ENCODE measurements at places on chromosomes 5 and 9.
A peak's percentile ranks its signal among the peaks of the same experiment; 100 is the strongest.

- DNase-seq = no peak
Measured at GRCh38 chr5:1436681-1437080, 8.6 kb downstream of the SLC6A3 start.

DNA sequence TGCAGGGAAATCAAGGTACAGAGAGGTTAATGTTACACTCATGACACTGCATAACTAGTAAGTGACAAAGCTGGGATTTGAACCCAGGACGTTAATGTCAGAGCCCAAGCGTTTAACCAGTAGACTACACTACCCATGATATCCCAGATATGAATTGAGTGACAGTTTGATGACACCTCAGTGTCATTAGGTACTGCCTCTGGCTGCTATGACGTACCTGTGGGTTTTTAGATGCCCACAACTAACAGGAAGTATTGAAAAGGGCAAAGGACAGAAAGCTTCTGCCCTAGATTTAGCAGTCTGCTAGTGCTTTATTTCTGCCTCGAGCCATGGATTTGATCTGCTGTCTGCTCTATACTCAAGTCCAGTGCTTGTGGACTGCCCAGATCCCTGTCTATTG, 56.2 kb downstream of the GLRA1 start:
- DNase-seq = no peak

DNA sequence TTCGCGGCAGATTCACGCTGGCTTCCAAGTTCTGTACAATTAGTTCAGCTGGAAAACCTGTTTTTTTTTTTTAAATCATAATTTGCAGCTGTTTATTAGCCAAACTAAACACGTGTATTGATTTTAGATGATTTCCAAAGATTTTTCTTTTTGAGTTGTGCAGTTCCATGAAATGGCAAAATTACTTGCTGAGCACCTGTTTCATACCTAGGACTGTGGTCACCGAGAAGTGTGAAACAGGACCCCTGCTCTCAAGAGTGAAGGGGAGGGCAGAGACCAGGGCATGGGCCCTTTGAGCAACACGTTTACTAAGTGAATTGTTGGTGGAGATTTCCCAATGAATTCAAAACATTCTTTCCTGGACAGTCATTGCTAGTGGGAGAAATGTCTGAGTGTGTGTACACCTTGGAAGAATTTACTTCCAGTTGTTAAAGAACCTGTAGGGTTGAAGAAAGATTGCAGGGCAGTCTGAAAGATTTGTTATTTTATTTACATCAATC, 688 bp downstream of the SNX24 start:
- peak; percentile 87 for DNase-seq

- no peak for DNase-seq
Measured at GRCh38 chr5:113742639-113743038, 229.1 kb downstream of the YTHDC2 start.

- no peak for DNase-seq
Measured at GRCh38 chr5:94777056-94777880, 158.8 kb downstream of the SLF1 start.

- no peak for DNase-seq
Measured at GRCh38 chr9:124146031-124146561, 111.7 kb upstream of the NEK6 start.

DNA sequence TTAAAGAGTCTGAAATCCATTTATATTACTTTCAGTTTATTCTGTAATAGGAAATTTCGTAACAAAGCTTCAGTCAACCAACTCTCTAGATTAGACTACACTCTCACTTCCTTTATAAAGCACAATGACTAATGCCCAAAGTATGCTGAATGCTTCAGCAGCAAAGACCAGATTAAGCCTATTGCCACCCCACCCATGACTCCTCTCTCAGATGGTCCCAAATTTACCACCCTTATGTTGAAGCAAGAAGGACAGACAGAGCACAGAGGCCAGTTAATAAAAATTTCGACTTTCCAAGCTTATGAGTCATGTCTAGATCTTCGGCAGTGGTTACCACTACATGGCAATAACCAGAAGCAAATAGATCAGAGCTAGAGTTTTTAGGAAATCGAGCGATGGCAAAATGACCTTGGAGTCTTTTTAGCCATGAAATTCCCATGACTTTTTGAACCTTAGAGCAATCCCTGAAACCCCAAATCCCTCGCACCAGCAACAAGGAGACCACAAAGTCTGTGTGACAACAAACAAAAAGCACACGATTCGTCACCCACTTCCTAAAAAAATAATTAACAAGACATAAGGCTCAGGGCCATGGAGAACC, 287.8 kb upstream of the RASA1 start:
- DNase-seq = peak; percentile 65

DNA sequence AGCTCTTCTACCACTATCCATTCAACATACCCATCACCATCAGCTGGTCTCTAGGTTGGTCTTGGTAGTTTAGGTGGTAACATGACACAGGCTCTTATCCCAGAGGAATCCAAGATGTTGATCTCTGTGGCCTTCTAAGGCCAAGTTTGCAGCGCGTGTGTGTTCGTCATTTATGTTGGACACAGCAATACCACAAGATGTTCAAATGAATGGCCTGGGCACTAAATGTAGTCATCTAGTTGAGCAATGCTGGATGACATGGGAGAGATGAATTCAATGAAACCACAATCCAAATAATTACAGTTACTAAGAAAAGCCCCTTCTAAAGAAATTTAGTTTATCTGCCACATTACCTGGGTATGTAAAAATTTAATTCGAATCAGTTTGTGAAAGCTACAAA, 292.4 kb downstream of the MRPS30 start:
- no peak for DNase-seq

GRCh38 chr5:65969539-65970393, 43.4 kb downstream of the ERBIN start:
- DNase-seq = no peak

DNA sequence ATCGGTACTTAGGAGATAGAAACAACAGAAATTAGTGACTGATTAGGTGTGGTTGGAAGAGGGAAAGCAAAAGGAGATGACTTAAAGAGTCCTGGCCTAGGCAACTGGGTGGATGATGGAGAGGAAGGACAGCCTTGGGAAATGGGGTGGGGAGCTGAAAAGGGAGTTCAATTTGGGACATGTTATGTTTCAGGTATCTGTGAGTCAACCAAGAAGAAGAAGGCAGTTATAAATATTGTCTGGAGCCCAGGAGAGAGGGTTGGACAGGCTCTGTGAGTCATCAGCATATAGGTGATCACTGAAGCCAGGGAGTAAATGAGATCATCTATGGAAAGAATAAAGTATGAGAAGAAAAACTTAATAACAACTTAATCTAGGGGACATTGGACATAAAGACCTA, 357.7 kb downstream of the NPR3 start:
- peak; percentile 81 for DNase-seq

GRCh38 chr9:131528186-131528585, 2.9 kb downstream of the UCK1 start:
- no peak for DNase-seq

DNA sequence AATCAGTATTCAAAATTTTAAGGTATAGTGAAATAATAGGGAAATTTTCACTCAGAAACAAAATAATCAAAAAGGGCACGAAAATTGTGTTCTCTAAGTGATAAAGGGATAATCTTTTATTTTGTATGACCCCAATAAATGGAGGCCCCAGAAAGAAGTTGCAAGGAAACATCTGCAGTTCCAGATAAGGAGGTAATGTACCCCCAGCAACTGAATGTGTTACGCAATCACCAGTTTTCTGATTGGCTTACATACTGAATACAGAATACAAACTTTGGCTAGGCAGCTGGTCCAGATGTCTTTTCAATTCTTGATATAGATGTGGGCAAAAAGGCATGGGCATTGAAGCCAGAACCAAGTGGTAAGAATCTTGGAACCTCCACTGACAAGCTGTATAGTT, 1.7 kb upstream of the TOPORS start:
- no peak for DNase-seq

GRCh38 chr9:18689921-18690320, 216.0 kb downstream of the ADAMTSL1 start:
- DNase-seq = no peak

DNA sequence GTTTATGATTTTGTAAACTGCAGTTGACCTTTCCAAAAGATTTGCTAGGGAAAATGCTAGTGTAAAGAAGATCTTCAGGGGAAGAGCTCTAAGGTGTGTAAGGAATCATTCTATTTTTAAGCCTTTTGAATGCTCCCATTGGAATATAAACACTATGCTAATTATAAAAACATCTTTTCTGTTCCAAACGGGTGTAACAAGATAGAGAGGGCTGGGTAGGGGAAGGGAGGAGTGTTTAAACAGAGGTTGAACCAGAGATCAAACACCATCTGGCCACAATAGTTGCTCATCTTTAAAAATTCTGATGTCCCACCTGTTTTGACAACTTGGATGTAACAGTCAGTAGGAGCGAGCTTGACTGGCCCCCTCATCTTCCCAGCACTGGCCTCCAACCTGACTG, 38.4 kb downstream of the ZNF618 start:
- no peak for DNase-seq

GRCh38 chr5:35117967-35118366, 70.2 kb upstream of the AGXT2 start:
- DNase-seq = no peak

DNA sequence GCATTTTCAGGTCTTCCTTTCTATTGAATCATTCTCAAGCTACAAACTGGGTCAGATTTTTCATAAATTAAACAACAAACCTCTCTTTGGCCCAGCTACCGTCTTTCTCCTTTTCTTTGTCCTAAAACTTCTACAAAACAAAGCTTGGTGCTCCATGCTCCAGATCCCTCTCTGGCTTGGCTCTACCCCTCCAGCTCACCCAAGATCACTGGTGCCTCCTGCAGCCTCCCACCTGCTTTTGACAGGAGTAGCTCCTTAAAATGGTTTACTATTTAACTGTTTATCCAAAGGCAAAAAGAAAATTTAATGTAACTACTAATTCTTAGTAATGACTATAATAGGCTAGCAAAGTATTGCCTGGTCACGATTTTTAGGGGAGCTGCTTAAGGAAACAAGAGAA, 10.7 kb upstream of the SERINC5 start:
- no peak for DNase-seq

DNA sequence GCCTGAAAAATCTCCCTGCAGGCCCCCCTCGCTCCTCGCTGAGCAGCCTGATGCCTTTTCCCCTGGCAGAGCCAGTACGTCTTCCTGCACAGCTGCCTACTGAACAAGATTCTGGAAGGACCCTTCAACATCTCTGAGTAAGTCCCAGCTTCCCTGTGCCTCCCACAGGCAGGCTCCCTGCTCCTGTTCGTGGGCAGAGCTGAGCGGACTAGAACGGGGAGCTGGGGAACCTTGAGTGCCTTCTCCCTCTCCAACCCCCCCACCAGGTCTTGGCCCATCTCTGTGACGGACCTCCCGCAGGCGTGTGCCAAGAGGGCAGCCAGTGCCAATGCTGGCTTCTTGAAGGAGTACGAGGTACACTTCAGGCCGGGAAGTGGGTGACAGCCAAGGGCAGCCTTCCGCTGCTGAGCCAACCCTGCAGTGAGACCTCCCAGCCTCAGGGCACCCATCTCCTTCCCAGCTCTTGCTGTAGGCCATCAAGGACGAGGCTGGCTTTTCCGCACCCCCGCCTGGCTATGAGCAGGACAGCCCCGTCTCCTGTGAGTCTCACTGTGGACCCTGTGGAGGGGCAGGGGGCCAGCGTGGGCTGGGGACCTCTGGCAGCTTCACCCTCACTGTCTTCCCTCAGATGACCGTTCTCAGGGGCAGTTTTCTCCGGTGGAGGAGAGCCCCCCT, 21.1 kb upstream of the SPTLC1 start:
- no peak for DNase-seq

GRCh38 chr5:55908804-55909203, 57.6 kb downstream of the IL31RA start:
- no peak for DNase-seq

DNA sequence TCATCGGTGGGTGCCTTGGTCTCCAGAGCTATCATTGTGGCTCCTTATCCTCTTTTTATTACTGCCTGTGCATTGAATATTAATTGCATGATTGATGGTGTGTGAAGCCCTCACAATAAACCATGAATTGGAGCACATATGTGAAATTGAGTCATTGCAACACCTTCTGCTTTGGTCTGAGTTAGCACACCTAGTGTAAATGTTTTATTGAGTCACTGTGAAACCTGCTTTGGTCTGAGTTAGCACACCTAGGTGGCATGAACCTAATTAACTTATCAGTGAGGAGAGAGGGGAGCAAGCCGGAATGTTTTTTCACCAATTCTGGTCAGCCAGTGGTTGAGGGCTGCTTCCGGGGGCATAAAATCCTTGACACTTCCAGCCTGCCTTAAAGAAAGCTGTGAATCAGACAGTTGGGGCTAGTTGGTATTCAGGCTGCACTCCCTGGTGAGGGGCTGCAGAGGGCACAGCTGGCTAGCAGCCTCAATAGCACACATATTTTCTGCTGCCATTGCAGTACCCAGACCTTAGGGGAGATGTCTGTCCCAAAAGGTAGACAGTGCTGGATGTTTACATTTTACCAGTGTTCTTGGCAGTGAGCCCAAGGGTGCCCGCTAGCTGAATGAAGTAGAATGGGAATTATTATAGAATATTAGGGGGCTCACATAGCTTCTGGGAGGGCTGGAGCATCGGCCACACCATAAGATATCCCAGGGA, 76.5 kb upstream of the GOLM1 start:
- peak; percentile 45 for DNase-seq

- DNase-seq = no peak
Measured at GRCh38 chr9:99356512-99356971, 134.5 kb downstream of the SEC61B start.

GRCh38 chr5:131375351-131375750, 111.5 kb downstream of the CDC42SE2 start:
- DNase-seq = no peak

GRCh38 chr9:94717761-94718160, 8.7 kb upstream of the AOPEP start:
- no peak for DNase-seq

DNA sequence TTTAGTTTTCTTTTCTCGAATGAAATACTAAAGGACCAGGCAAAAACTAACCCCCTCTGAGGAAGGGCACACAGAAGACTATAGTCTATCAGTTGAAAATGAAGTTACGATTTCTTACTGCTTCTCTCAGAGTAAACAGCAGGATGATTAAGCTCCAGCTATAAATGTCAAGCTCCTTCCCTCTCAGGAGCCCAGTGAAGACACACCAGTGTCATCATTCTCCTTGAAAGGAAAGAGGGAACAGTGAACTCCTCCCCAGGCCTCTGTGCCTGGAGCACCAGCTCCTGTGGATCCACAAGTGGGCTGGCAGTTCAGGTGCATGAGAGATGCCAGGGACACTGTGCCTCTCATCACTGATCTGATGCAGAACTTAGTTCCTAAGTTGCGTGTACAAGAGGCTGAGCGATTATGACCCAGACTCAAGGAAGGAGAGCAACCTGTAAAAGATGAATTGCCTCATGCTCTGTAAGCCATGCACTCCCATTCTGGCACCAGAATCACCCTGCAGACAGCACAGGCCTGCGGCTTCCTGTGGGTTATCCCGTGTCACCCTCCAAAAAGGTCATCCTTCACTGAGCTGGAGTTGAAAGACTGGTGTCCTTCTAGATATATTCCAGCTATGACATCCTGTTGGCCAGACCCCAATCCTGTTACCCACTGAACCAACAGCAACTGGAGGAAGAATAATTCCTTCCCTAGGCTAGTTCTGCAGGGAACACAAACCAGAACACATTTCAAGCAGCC, 394.0 kb downstream of the SEMA5A start:
- DNase-seq = no peak

- DNase-seq = no peak
Measured at GRCh38 chr5:14915291-14915952, 43.8 kb upstream of the ANKH start.

GRCh38 chr9:35277171-35277520, 115.3 kb downstream of the UNC13B start:
- DNase-seq = no peak
